ENCODE measurements at places on chromosomes 7 and 10.
A peak's percentile ranks its signal among the peaks of the same experiment; 100 is the strongest.

DNA sequence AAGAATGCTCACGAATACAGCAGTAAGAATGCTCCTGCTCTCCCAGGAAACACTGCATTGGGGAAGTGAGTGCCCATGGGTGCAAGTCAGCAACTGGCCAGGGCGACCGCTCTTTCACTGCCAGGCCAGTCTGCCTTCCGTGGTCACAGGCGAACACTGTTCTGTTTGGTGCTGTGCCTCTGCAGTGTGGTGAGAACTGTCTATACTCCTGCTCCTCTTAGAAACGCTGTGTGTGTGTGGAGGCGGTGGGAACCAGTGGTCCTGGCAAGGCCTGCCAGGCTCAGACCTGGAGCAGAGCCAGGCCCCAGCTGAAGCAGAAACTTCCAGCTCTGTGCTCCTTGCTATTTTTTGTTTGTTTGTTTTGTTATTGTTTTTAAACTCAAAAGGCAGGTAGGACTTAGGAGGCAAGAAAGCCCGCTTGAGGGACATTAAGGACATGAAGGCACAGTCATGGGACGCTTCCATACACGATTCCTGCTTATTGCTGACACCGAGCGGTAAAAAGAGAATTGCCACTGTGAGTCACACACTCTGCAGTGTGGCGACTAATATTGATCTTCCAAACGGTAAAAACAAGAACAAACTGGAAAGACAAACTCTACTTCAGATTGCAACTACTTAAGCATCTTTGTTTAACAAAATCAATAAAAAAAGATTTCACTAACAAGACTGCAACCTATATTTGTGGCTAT is 430.8 kb downstream of the DNAJB6 start:
- DNase-seq, result no peak

DNA sequence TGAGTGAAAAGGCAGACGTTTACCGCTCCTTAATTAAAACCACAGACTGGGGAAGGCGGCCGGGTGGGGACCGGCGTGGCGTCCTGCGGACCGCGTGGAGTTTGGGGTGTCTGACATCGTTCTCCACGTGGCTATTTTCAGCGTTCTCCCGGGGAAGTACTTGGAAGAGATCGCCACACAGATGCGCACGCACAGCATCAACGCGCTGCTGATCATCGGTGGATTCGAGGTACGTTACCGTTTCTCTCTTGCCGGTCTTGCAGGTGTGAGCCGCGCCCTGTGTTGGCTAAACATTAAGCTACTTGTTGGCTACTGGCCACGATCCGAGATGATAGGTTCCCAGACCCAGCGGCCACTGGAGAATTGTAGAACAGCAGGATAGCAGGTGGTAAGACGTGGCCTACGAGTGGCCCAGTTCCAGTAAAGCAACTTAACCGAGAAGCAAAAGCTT is 51.3 kb downstream of the PFKP start:
- no peak for DNase-seq

DNA sequence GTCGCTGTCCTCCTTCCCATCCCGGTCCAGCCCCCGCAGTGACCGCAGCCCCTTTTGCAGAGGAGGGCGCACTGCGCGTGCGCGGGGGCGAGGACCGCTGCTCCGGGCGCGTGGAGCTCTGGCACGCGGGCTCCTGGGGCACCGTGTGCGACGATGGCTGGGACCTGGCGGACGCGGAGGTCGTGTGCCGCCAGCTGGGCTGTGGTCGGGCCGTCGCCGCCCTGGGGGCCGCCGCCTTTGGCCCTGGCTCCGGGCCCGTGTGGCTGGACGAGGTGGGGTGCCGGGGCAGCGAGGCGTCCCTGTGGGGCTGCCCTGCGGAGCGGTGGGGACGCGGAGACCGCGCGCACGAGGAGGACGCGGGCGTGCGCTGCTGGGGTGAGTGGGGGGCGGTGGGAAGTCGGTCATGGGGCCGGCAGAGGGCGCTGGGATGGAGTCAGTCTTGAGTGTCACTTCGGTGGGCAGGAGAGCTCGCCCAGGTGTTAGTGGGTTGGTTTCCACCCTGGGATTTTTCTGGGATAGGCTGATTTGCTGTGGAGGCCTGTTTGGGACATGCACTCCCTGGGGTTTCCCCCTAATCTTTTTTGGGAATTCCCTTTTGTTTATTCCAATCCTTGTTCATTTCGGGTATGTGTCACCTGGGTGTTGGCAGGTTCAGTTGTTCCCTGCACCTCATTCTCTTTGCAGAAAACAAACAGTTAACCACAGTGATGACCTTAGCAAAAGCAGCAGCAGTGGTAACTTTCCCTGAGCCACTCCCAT is 11.6 kb downstream of the SCART1 start:
- DNase-seq, result no peak

- DNase-seq, result peak; percentile 6
Measured at GRCh38 chr10:91032611-91033206, 111.8 kb upstream of the ANKRD1 start.

DNA sequence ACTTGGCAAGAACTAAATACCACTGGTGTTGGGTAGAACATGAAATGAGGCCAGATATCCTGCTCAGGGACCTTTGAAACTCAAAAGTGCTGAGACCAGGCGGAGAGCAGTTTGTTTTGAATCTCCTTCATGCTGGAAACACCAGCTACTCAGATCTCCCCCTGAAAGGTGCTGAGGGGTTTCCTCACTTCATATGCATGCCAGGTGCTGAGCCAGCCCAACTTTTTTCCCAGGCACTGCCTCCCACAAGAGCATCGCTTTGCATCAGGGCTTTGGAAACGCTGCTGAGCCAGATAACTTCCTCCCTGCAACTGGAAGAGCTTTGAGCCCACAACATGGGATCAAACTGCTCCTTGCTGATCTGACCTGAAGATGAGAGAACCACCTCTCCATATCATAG is 13.7 kb downstream of the NPTX2 start:
- no peak for DNase-seq

DNA sequence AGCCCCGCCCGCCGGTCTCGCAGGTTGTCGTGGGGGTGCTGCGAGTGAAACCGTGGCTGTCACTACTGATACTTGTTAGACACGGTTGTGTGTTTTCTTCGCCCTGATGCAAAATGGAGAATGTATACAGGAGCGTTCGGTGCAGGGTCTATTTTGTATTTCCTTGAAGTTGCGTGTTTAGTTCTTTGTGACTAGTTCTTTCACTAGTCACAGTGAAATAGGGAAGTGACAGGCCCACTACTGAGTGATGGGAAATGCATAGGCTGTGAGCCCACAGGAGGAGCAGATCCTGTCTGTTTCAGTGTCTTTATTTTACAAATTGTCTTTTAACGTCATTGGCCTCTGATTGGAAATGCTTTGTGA is 675 bp downstream of the ABRAXAS2 start:
- no peak for DNase-seq

DNA sequence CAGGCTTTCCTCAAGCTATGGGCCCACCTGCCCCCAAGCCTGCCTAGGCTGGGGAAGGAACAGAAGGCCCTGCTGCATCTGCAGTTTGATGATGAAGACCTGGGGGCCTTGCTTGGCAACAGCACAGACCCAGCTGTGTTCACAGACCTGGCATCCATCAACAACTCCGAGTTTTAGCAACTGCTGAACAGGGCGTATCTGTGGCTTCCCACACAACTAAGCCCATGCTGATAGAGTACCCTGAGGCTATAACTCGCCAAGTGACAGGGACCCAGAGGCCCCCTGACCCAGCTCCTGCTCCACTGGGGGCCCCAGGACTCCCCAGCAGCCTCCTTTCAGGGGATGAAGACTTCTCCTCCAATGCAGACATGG is 36.3 kb downstream of the CADPS2 start:
- no peak for DNase-seq

- peak; percentile 50 for DNase-seq
Measured at GRCh38 chr10:91043173-91043910, 122.5 kb upstream of the ANKRD1 start.

DNA sequence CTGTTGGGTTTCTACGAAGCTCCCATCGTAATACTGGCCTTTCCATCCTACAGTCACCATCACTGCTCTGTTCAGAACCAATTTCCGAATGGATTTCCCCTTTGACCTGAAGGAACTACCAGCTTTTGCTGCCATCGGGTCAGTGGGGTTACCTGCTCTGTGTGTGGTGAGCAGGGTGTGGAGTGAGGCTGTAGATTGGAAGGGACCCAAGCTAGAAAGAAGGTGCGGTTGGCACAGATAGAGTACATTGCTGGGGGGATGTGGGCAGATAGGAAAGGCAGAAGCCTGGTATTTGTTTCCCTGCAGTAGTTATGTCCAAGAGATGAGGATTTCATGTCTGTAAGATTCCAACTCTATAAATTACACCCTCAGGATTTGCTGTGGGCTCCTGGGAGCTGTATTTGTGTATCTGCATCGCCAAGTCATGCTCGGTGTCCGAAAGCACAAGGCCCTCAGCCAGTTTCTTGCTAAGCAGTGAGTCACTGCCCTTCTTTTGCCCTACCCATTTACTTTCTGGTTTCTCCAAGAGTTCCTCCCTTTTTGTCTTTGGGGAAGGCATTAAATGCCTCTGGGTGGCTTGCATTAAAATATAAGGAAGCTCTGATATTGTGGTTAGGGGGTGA is 15.4 kb downstream of the CLCN1 start:
- no peak for DNase-seq

DNA sequence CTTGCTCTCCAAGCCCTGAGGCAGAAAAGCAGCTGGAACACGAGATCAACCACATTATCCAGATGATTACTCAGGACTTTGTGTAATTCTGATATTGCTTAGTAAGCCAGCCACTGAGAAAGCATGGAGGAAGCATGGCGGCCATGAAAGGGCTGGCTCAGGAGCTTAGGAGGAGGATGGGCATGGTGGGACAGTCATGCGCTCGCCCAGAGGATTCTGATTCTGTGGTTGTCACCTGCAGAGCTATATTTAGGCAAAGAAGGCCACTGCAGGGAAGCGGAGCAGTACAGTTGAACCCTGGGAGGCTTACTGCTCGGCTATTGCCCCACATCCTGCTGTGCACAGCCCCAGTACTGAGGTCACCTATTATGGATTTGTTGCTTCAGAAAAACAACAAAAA is 128.8 kb upstream of the DNAJB12 start:
- DNase-seq, result no peak

GRCh38 chr10:66038623-66039022 is 887.2 kb upstream of the LRRTM3 start:
- no peak for DNase-seq

GRCh38 chr10:60937784-60938654 is 6.0 kb downstream of the RHOBTB1 start:
- DNase-seq, result no peak

DNA sequence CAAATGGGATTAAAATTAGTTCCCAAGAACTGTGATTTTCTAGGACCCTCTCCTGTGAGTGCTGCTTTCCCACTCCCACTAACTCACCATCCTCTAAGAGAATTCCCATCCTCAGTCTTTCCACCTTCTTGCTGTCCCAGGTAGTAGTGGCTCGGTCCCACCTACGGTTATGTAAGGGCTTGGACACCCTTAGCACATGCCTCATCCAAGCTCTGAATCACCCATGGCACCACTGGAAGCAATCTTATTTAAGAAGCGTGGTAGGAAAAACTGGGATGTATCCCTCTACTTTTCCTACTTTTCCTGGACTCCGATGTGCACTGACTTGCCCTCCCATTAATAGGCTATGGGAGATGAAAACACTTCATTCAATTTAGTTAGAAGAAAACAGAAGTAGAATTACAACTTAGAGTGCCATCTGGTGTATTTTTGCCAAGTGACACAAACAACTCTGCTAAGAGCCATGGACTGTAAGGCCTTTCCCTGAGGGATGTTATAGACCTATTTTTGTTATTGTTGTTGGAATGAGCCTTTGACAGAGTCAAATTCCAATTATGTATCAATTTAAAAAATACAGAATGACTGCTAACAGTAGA is 13.7 kb upstream of the ANKRD22 start:
- DNase-seq, result no peak

DNA sequence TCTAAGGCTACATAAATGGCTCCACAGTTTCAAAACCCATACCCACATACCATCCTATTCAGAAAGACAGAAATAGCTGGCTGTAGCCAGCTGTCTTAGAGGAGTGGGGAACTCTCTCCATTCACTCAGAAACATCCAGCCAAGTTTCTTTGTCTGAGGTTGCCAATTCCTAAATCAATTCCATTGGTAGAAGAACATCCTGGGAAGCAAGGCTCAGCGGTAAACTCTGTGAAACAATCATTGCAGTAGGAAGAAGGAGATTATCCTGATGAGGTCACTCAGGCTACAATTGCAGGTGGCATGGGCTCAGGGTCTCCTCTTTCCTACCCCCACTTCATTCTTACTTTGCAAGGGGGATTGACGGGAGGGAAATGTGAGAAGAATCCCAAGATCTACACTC is 154.0 kb downstream of the ETV1 start:
- DNase-seq, result no peak

DNA sequence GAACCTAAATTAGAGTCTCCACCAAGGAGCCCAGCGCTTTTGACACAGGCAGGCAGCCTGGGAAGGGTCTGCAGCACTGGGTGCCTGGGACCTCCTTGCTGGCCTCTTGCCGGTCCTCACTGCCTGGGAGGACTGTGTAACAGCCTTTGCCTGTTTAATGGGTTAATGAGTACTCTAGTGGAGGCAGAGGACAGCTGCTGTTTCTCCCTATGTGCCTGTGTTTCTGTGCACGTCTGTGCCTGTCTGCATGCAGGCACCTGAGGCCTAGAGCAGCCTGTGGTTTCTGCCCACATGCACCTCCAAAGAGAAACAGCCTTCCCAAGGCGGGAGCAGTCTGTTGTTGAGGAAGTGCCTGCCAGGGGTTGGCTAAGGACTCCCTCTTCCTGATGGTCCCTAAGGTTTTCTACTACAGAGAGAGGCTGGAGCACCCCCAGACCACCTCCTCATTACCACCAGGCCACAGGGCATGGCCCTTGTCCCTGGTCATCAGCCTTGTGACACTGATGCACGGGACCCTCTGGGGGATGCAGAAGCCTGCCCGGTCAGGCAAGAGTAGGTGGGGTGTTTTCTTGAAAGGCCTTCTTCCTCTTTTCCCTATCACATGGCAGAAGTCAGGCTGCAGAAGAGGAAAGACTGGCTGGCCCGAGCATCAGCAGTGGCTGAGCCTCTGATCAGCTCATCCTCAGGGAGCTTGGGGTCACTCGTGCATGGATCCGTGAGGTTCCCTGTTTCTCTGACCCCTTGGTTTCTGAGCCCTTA is 14.2 kb downstream of the SLC29A3 start:
- DNase-seq, result peak; percentile 93

GRCh38 chr7:92815412-92815811 is 21.0 kb downstream of the CDK6 start:
- DNase-seq, result no peak

DNA sequence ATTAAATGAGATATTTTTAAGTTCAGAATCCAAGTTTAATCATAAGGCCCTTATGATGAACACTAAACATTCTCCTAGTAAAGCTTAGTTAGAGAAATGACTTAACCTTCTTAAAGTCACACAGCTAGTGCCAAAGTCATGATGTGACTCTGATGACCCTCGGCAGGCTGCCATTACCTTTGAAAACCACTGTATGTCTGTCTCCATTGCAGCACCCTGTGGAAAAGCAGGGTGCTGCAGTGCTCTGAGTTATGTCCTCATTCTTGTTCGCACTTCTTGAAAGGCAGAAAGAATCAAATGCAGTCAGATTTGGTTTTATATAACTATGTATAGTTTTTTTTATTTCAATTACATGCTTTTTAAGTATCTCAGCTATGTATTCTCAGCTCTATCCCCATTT is 105.0 kb downstream of the PHTF2 start:
- no peak for DNase-seq

GRCh38 chr7:126840869-126841268 is 411.9 kb downstream of the GRM8 start:
- peak; percentile 40 for DNase-seq

GRCh38 chr10:69438536-69439349 is 12.5 kb upstream of the TSPAN15 start:
- peak; percentile 77 for DNase-seq

GRCh38 chr7:374706-375311 is 84.8 kb downstream of the FOXL3 start:
- DNase-seq, result no peak

GRCh38 chr7:158710651-158711102 is 6.1 kb upstream of the NCAPG2 start:
- DNase-seq, result no peak

All from NCI-H2171 treated with DMSO at 0.1 percent for 48 hours (cell line).